ENCODE measurements at places on chromosomes 5 and 9.
A peak's percentile ranks its signal among the peaks of the same experiment; 100 is the strongest.

- DNase-seq, result peak; percentile 45
Measured at GRCh38 chr5:143550986-143551630, 147.6 kb upstream of the NR3C1 start.

DNA sequence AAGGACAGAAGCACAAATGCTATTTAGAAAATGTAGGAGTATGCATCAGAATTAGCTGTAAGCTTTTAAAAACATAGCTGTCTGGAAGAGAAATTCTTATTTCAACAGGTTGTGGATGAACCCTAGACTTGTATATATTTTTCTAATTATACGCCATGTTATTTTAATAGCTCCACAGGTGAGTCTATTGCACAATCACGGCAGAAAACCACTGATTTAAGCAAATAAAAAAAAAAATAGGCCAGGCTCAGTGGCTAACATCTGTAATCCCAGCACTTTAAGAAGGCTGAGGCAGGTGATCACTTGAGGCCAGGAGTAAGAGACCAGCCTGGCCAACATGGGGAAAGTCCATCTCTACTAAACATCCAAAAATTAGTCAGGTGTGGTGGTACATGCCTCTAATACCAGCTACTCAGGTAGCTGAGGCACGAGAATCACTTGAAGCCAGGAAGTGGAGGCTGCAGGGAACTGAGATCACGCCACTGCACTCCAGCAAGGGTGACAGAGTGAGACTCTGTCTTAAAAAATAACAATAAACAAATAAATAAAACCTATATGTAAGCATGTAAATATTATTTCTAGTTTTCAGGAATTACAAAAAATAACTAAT, 11.7 kb downstream of the TRIM23 start:
- no peak for DNase-seq

GRCh38 chr5:83931969-83932368, 211.3 kb upstream of the HAPLN1 start:
- no peak for DNase-seq

DNA sequence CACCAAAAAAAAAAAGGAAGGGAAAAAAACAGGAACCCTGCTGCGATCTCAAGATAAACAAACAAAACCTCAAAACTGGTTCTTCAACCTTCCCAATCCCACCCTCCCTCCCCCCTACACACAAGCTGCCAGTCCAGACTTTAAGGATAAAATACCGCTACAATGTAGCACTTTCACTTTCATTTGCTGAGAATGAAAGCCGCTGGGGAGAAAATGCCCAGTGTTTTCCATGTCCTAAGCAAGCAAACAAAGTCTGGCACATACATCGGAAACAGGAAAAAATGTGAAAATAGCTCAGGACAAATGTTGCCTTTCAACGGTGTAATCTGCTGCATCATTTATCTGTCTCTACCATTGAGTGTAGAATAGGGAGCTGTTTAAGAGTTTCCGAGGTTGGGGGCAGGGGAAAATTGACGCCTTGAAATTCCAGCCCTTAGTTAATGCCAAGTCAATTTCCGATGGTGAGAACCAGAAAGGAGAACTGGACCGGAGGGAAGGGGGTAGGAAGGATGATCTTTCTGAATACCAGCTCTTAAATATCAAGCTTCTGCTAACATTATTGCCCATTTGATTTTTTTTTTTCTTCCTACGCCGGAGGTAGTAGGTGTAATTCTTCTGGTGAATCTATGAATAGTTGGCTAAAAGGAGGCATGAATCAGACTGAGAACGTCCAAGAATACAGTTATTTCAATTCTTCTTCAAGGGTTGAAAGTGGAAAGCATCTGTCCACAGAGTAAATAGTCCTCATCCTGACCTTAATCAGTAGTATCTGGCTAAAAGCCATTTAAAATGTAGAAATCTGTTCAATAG, 1.2 kb upstream of the ADAMTS6 start:
- peak; percentile 39 for DNase-seq

GRCh38 chr5:107555425-107556090, 115.2 kb downstream of the EFNA5 start:
- no peak for DNase-seq

- peak; percentile 33 for DNase-seq
Measured at GRCh38 chr9:114936581-114936980, 6.2 kb upstream of the TNFSF8 start.

GRCh38 chr9:116179568-116179967, 26.0 kb downstream of the PAPPA start:
- no peak for DNase-seq

GRCh38 chr9:96618209-96619123, 1.2 kb downstream of the CDC14B start:
- peak; percentile 64 for DNase-seq

DNA sequence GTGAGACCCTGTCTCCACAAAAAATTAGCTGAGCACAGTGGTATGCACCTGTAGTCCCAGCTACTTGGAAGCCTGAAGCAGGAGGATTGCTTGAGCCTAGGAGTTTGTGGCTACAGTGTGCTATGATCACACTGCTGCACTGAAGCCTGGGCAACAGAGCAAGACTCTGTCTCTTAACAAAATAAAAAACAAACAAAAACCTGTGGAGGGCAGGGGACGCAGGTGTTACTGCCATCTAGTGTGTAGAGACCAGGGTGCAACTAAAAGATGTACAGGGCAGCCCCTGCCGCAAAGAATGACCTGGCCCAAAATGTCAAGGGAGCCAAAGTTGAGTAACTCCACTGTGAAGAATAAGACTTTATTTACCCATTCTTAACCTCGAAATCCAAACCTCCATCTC, 27.1 kb downstream of the ASPN start:
- no peak for DNase-seq

GRCh38 chr9:86186696-86187095, 72.8 kb downstream of the C9orf153 start:
- no peak for DNase-seq

- DNase-seq, result no peak
Measured at GRCh38 chr9:346111-346571, 131.5 kb downstream of the DOCK8 start.

DNA sequence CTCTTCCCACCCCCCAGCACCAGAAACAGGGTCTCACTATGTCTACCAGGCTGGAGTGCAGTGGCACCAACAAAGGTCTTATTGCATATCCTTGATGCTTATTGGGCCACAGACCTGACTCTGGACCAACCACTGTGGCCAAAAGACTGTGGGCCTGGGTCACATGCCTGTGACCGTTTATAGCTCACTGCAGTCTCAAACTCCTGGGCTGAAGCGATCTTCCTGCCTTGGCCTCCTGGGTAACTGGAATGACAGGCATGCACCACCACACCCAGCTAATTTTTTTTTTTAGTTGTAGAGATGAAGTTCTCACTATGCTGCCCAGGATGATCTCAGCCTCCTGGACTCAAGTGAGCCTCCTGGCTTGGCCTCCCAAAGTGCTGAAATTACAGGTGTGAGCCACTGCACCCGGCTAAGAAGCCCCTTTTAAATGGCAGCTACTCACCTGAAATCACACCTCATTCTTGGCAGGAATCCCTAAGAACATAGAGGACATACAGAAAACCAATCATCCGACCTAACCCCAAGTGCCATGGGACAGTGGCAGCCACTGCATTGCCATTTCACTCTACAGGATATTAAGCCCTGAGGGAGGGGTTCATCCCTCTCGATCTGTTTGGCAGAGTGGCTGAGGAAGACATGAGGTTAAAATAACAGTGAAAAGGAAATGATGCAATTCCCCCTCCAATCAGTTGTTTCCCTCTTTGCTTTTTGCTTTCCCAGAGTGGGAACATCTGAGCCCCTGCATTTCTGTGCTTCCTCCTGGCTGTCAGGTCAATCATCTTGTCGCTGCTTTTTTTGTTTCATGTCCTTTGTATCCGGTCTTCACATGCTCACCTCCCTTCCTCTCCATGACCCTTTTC, 74.6 kb downstream of the LRRC70 start:
- no peak for DNase-seq

DNA sequence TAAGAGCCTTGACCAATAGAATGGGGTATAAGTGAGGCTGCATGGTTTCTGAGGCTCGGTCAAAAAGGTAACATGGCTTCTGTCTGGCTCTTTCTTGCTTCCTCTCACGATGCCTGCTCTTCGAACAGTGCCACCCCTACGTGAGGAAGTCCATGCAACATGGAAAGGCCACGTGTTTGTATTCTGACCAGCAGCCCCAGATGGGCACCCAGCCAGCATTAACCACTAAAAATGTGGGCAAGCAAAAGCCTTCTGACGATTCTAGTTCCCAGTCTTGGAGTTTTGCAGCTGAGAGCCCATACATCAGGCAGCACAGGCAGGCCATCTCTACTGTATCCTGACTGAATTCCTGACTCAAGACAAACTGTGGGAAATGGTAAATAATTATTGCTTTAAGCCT, 24.2 kb upstream of the NREP start:
- peak; percentile 53 for DNase-seq

- no peak for DNase-seq
Measured at GRCh38 chr5:147373328-147373727, 136.5 kb downstream of the DPYSL3 start.

DNA sequence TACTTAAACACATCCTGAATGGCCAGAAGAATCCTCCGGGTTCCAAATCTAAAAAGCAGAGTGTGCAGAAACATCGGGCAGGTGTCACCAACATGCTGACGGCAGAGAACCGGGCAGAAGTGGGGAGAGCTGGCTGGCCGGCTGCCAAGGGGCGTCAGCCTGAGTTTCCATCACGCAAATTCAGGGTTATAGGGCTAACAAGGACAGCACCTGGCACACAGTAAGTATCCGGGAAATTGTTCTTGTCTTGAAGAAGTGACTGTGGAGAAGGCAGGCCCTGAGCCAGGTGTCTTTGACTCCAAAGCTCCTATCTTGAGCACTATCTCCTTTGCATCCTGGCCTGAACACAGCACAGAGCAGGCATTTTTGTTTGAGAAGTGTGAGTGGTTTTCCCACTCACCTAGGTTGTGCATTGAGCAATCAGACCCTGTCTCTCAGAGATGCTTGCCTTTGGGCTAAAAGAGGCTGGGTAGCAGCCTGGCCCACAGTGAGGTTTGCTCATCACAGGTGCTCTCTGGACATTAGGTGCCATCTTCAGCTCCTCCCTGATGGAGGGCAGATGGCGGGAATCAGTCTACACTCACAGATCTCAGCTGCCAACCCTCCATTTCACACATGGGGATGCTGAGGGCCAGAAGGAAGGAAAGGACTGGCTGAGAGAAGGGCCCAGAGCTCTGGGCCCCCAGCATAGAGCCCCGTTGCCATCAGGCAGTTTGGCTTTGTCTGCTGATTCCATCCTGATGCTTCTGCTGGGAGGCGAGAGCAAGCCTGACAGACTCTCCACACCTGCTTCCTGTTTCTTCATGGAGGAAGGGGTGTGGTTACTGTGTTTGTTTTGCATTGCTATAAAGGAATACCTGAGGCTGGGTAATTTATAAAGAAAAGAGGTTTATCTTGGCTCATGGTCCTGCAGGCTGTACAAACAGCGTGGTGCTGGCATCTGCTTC, 52.8 kb downstream of the WHRN start:
- DNase-seq, result no peak

- no peak for DNase-seq
Measured at GRCh38 chr5:64206653-64207052, 41.0 kb downstream of the RNF180 start.

- no peak for DNase-seq
Measured at GRCh38 chr5:123844873-123845272, 332.9 kb downstream of the CSNK1G3 start.

DNA sequence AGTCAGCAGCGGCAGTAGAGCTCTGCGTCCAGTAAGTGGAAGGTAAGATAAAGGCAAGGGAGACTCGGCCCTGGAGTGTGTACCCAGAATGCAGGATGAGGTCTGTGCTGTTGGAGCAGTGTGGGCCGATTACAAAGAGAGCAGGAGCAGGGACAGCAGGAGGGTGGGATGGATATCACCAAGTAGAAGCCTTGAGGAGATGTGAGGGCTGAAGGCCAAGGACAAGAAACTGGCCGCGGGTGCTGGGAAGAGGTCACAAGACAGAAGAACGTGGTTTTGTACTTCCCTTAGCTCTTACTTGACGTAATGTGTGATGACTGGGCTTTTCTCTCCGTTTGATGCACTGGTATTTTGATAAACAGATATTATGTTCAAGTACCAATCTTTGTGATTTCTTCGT, 43.7 kb downstream of the OR2V1 start:
- DNase-seq, result no peak

DNA sequence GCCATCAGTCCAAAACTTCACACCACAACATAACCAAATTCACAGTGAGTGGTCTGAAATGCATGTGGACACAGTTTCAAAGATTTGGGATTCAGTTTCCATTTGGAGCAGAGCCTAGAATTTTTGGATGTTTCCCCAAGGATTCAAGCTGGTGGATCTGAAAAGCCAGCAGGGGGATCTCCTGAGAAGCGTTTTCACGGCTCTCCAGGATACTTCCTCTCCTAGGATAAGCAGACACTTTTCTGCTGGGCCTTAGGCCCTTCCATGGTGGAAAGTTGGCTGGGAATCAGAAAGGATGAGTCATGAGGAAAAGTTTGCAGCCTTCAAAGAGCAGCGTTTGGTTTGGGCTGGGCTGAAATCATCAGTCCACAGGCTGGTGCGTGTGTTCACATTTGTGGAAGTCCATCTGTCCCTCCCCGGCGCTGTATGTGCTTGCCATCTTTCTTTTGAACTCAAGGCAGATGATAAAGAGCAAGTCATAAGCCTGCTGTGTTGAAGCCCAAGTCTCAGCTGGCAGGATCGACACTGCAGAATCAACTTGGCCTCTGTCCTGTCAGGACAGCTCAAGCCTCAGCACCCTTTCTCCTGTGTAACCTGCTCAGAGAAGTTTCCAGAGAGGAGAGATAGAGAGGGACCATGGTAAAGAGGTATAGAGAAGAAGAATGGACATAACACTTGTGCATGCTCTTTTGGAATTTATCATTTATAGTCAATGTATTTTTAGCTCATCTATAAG, 152.6 kb upstream of the MSX2 start:
- DNase-seq, result peak; percentile 64

GRCh38 chr5:73727470-73727869, 101.5 kb downstream of the ARHGEF28 start:
- peak; percentile 13 for DNase-seq

DNA sequence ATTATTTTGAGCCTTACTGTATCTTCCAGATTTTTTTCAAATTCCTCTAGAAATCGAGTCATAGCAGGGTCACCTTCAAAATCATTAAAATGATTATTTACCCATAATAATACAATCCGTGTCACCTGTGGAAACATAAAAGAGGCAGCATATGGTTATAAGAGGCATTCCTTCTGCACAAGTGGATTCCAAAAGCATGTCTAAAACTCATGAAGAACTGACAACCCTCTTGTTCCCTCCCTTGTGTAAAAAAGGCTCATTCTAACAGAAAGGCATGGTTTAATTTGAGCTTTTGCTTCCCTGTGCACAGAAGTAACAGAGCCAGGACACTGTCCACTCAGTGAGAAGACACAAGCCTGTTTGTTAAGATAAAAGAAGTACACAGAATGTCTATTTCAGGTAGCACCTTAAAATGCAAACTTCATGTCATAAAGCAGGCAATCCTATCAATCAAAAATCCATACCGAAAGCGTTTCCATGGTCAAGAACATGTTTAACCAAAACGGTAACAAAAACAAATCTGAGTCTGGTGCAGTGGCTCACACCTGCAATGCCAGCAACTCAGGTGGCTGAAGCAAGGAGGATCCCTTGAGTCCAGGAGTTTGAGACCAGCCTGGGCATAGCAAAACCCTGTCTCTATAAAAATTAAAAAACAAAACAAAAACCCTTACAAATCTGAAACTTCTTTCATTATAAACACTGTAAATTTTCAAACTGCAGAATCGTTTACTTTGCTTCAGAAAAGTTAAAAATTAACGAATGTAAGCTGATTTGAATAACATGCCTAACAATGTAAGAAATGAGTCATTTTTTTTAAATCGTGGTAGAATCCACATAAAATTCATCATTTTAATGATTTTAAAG, 139.3 kb downstream of the RAPGEF6 start:
- DNase-seq, result no peak

- no peak for DNase-seq
Measured at GRCh38 chr5:162817364-162817763, 620.0 kb upstream of the CCNG1 start.

- no peak for DNase-seq
Measured at GRCh38 chr9:13430368-13431221, 151.1 kb upstream of the MPDZ start.
